ENCODE measurements at places on chromosomes 2 and 18.

- no peak for DNase-seq
Measured at GRCh38 chr18:35753306-35753910, 171.9 kb downstream of the GALNT1 start.

GRCh38 chr2:222000326-222000725 is 298.5 kb downstream of the PAX3 start:
- no peak for DNase-seq

DNA sequence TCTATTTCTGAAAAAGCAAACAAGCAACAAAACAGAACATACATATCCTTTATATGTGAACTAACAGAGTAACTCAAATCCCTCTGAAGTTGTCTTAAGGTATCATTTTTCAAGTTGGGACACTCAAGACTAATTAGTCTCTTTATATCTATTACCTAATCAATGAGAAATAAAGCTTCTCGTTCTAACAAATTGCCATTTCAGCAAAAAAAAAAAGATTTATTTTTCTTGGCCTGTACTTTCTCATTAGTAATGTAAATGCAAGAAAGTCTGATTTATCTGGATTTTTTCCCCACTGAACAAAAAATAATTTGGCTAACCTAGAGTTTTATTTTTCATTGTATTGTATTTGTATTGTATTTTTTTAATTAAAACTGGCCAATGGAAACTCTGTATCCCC is 176.1 kb upstream of the NOL4 start:
- DNase-seq = no peak

DNA sequence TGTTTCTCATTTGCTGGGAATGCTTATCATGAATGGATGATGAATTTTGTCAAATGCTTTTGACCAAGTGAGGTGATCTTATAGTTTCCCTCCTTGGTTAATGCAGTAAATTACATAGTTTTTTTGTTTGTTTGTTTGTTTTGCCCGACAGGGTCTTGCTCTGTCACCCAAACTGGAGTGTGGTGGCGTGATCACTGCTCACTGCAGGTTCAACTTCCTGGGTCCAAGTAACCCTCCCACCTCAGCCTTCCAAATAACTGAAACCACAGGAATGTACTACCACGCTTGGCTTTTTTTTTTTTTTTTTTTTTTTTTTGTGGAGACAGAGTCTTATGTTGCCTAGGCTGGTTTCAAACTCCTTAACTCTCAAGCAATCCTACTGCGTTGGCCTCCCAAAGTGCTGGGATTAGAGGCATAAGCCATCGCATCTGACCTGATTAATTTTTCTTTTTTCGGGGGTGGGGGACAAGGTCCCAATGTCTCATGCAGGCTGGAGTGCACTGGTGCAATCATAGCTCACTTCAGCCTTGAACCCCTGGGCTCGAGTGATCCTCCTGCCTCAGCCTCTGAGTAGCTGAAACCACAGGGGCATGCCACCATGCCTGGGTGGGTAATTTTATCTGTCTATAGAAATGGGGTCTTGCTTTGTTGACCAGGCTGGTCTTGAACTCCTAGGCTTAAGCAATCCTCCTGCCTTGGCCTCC is 48.6 kb downstream of the SMAD2 start:
- DNase-seq = no peak

- DNase-seq = no peak
Measured at GRCh38 chr2:188582211-188582610, 290.5 kb downstream of the GULP1 start.
